ENCODE measurements at places on chromosomes 2 and 18. TPM values are rescaled to one million over a fixed set of nuclear protein-coding genes. Genes with fewer than 3 reads are reported as not detected.

SRD5A2 gene
- total RNA-seq: not detected

GRCh38 chr2:168997118-168997521 is 34.0 kb downstream of the ABCB11 start:
- DNase-seq: no peak

GRCh38 chr2:238066218-238066617 is 5.4 kb downstream of the SCLY start:
- DNase-seq: no peak

UGT1A3 gene
- not detected for total RNA-seq

SERPINB7 gene
- total RNA-seq: not detected

DNA sequence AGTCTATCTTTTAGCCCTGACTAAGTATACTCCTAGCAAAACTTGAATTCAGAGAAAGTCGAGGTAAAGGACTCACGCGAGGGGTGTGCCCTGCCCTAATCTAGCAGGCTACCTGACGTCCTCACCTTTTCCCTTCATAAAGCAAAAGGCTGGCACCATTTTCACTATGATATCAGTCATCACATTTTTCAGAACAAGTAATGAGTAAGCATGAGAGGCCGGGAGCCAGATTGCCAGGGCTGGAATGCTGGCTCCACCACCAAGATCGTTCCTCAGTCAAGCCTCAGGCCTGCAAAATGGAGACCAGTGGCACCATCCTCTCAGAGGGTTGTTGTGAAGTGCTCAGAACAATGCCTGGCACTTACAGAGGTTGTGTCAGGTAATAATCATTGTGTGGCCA is 18.7 kb upstream of the NCKAP5 start:
- DNase-seq: no peak

LOXHD1 gene
- total RNA-seq: 0.11 TPM

DNA sequence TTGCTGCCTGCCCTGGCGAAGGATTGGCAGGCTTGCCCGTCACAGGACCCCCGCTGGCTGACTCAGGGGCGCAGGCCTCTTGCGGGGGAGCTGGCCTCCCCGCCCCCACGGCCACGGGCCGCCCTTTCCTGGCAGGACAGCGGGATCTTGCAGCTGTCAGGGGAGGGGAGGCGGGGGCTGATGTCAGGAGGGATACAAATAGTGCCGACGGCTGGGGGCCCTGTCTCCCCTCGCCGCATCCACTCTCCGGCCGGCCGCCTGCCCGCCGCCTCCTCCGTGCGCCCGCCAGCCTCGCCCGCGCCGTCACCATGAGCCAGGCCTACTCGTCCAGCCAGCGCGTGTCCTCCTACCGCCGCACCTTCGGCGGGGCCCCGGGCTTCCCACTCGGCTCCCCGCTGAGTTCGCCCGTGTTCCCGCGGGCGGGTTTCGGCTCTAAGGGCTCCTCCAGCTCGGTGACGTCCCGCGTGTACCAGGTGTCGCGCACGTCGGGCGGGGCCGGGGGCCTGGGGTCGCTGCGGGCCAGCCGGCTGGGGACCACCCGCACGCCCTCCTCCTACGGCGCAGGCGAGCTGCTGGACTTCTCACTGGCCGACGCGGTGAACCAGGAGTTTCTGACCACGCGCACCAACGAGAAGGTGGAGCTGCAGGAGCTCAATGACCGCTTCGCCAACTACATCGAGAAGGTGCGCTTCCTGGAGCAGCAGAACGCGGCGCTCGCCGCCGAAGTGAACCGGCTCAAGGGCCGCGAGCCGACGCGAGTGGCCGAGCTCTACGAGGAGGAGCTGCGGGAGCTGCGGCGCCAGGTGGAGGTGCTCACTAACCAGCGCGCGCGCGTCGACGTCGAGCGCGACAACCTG is at the start of gene DES:
TSS of gene DES (plus strand) at position 223 of the 857 bp plus-strand sequence. CDS start at position 309, 86 bp downstream.
- DNase-seq: no peak

IL1F10 gene
- total RNA-seq: not detected

ERFE gene
- total RNA-seq: 1.0 TPM

DNA sequence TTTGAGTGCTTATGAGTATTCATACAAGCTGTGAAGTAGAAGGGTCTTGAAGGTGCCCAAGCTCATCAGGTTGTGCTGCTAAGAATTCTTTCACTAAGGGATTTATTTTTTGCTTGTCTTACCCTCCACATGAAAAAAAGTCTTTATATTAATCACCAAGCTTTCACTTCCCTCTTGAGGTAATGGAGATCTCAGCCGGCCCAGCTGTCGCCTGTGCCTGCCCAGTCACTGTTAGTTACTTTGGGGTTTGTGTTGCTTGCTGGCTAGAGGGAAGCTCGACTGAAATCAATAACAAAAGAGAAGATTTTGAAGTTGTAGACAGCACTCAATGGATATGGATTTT is 21.9 kb downstream of the MC2R start:
- no peak for DNase-seq

GRCh38 chr18:45127405-45127804 is 446.7 kb downstream of the SETBP1 start:
- no peak for DNase-seq

- no peak for DNase-seq
These were observed 65.7 kb upstream of the POMC start for GRCh38 chr2:25233916-25234605.

DNA sequence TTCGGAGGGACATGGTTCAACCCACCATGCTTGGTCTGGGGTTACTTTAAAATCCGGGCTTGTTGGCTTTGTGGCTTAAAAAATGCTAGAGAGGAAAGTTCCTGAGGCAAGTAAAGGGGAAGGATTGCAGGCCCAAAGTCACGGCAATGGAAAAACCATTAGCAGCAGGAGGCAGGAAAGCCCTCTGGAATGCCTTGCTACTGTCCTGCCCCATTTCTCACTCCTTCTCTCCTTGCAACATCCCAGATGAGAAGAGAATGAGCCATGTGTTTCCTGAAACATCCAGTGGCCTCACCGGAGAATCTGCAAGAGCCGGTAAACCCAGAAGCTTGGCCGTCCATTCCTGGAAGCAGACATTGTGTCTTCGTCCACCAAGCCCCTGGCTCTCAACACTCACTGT is 97.4 kb upstream of the LCLAT1 start:
- DNase-seq: no peak

XIRP2 gene
- not detected for total RNA-seq

VWA3B gene
- not detected for total RNA-seq
